CD8-positive, alpha-beta memory T cell (primary cell): ENCODE measurements at places on chromosomes 5 and 9. TPM values are rescaled to one million over a fixed set of nuclear protein-coding genes. Genes with fewer than 3 reads are reported as not detected.

DNA sequence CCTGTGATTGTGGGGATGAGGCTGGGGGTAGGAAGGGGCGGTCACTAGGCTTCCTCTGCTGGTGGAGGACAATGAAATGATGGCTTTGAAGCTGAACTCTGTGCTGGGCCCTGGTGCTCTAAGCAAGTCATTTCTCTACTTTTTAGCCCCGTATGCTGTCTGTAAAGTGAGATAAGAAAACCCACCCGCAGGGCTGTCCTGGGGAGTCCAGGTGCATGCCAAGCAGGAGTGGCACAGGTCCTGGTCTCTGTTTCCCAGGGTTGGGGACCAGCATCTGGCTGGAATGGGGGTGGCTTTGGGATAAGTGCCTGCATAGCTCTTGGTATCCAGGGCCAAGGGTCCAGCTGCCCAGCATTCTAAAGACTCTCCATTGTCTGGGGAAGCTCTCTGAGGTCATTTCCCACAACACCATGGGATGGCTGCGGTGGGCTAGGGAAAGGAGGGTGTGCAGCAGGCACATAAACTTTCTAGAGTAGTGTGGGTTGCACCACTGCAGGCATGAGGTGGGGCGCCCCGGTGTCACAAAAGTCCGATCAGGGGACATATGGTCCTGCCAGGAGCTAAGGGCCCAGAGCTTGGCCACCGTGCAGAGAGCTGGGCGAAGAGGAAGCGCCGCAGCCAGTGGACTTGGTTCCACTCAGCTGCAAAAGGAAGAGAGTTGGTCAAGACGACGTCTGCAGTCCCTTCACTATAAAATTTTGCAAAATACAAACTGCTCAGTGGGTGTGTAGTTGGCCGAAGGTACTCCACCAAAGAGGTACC, 25.6 kb upstream of the GTF3C5 start:
- H3K4me3 ChIP-seq = no peak overlapping the region
- H3K36me3 ChIP-seq = no peaks in the 10 kb centered on the region
- H3K4me1 ChIP-seq = no peaks in the 10 kb centered on the region
- H3K27ac ChIP-seq = peak overlapping the region; percentile 54

DNA sequence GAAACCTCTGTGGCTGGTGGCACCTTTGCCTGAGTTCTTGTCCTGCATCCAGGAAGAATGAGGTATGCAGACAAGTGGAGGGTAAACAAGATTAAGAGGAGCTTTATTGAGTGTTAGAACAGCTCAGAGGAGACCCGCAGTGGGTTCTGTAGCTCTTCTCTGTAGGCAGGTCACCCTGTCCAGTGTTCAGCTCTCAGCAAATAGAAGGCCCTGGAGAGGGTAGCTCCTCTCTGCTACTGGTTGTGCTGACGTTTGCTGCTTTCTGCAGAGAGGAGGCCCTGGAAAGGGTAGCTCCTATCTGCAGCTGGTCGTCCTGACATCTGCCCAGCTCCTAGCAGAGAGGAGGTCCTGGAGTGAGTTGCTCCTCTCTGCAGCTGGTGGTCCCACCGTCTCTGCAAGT, 96.8 kb upstream of the CCDC112 start:
- no peaks in the 10 kb centered on the region for H3K36me3 ChIP-seq
- no peak for DNase-seq
- no peak overlapping the region for H3K4me3 ChIP-seq
- H3K4me1 ChIP-seq = no peaks in the 10 kb centered on the region
- no peaks in the 10 kb centered on the region for H3K27me3 ChIP-seq

GRCh38 chr9:90013778-90014177, 409.0 kb downstream of the GADD45G start:
- no peak overlapping the region for H3K27ac ChIP-seq
- H3K4me3 ChIP-seq = no peak overlapping the region
- H3K27me3 ChIP-seq = no peaks in the 10 kb centered on the region
- no peaks in the 10 kb centered on the region for H3K4me1 ChIP-seq

GRCh38 chr5:73826301-73827105, 200.5 kb downstream of the ARHGEF28 start:
- no peaks in the 10 kb centered on the region for H3K27me3 ChIP-seq
- H3K4me3 ChIP-seq = no peak overlapping the region
- H3K4me1 ChIP-seq = no peaks in the 10 kb centered on the region
- no peaks in the 10 kb centered on the region for H3K36me3 ChIP-seq
- H3K27ac ChIP-seq = no peak overlapping the region
- no peak for DNase-seq

DNA sequence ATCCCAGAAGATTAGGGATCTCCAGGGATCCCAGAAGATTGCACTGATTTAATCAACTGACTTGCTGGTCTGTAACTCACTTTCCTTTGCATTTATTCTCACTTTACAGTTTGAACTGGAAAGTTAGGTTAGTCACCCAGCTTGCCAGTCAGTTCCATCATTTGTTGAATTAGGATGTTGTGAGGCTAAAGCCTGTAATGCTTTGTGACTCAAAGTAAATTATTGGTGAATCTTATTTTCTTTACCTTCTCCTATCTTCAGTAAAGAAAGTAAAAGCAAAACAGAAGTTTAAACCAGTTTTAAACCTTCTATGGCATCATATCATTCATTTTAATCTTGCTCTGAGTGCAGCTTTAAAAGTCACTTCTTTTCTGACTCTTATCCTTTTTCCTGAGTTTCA, 85.8 kb downstream of the SLC44A1 start:
- DNase-seq = no peak
- no peaks in the 10 kb centered on the region for H3K36me3 ChIP-seq
- H3K27ac ChIP-seq = no peak overlapping the region

DNA sequence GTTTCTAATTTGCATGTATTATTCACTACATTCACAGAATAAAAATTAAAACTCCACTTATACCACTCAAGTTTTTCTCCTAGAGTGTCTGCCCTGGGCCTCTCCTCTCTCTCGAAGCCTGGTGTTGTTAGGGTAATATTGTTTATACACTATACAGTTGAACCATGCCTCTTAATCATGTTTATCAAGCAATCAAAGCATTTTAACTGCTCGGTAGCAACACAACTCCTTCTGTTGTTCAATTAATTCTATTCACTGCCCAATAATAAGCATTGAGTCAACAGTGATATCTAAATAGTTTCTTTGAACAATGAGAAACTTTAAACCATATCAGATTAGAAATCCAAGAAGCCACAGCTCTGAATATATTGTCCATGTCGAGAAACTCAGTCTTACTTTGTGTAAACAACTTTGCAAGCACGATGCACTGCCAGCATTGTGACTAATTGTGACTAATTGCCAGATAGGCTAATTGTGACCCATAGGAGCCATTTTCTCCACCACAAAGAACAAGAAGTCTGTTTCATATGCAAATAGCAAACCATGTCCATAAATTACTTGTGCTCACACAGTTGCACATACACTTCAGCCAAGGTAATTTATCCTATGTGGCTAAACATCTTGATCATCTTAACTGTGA, at the start of gene DNAH5:
Gene DNAH5 (minus strand): TSS at position 129 of the 640 bp plus-strand sequence. CDS start 250 bp downstream, outside the sequence.
- no peak within 1 kb of the TSS for H3K27ac ChIP-seq
- no peaks in the 10 kb centered on the region for H3K36me3 ChIP-seq
- no peaks in the 10 kb centered on the region for H3K4me1 ChIP-seq
- H3K4me3 ChIP-seq = no peak within 1 kb of the TSS
- no peak for DNase-seq

DNA sequence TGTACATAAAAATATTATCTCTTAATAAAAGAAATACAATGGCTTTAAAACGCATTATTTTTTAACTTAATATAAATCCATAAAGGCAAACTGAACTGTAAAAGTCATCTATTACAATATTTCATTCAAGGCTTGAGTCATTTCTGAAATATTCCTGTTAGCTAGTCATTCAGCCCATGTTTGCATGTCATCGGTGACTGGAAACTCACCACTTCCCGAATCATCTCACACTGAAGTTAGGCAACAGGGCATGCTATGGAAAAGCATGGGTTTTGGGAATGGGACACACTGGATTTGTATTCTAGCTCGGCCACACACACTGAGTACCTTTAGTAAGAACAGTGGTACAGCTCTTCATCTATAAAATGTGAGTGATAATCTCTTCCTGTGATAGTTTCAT, 691.1 kb upstream of the C9orf72 start:
- H3K4me1 ChIP-seq = no peaks in the 10 kb centered on the region
- DNase-seq = no peak
- H3K36me3 ChIP-seq = no peaks in the 10 kb centered on the region
- H3K4me3 ChIP-seq = no peak overlapping the region
- no peak overlapping the region for H3K27ac ChIP-seq

DNA sequence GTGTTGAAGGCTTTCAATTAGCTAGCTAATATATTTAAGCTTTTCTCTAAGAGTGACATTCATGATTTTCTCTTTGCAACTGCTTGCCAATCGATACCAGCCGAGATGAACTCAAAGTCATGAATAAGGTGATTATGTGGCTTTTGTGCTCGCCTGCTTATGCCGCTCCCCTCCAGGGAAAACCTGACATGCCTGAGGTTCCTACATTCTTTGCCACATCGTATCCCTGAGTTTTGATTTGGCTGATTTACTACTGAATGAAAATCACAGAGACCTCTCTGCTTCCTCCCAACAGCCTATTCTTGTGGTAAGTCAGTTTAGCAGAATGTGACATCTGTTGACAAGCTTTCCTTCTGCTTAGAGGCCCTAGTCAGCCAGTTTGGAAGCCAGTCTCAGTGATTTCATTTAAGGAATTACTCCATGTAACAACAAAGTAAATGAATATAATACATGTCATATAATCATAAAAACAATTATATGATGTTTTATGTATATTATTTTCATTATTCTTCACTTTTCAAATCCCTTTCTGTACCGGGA, 513.4 kb downstream of the CSNK1G3 start:
- no peak overlapping the region for H3K27ac ChIP-seq
- no peaks in the 10 kb centered on the region for H3K27me3 ChIP-seq
- DNase-seq = no peak
- no peaks in the 10 kb centered on the region for H3K4me1 ChIP-seq

- no peak overlapping the region for H3K4me3 ChIP-seq
- no peak for DNase-seq
- H3K27ac ChIP-seq = no peak overlapping the region
- H3K36me3 ChIP-seq = no peaks in the 10 kb centered on the region
- H3K4me1 ChIP-seq = peaks cover 22% of the 10 kb centered on the region
These were observed 73.8 kb downstream of the MAPKAP1 start for GRCh38 chr9:125633116-125633745.

GRCh38 chr9:31104249-31104648, 1280.2 kb upstream of the ACO1 start:
- H3K36me3 ChIP-seq = no peaks in the 10 kb centered on the region
- no peak overlapping the region for H3K27ac ChIP-seq
- H3K4me3 ChIP-seq = no peak overlapping the region
- no peaks in the 10 kb centered on the region for H3K4me1 ChIP-seq

- DNase-seq = no peak
- H3K36me3 ChIP-seq = no peaks in the 10 kb centered on the region
- H3K27me3 ChIP-seq = no peaks in the 10 kb centered on the region
- H3K4me3 ChIP-seq = no peak overlapping the region
These were observed 1542.8 kb downstream of the EFNA5 start for GRCh38 chr5:106127985-106128384.

GRCh38 chr9:10059044-10059443, 553.8 kb downstream of the PTPRD start:
- H3K36me3 ChIP-seq = no peaks in the 10 kb centered on the region
- no peak overlapping the region for H3K4me3 ChIP-seq
- H3K27ac ChIP-seq = no peak overlapping the region
- DNase-seq = no peak

- DNase-seq = no peak
- H3K27ac ChIP-seq = no peak overlapping the region
- H3K4me3 ChIP-seq = no peak overlapping the region
- H3K27me3 ChIP-seq = no peaks in the 10 kb centered on the region
These were observed 605.6 kb downstream of the PDE4D start for GRCh38 chr5:59287884-59288283.

- no peak overlapping the region for H3K4me3 ChIP-seq
- H3K36me3 ChIP-seq = no peaks in the 10 kb centered on the region
- H3K27ac ChIP-seq = no peak overlapping the region
These were observed 157.4 kb downstream of the NR3C1 start for GRCh38 chr5:143245929-143246561.

DNA sequence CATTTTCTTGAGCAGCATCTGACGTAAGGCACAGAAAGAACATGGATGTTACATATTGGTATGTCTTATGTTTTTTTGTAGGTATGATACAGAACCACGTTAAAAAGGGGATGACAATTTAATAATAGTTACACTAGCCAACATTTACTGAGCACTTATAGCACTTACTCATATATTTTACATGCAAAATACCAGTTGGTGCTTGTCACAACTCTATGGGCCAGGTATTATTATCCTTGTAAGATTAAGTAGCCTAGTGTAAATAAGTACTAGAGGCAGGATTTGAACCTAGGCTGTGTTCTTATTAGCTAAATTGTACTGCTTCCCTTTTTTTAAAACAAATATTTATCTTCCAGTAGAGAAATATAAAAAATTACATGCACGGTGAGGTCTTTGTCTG, 83.5 kb downstream of the RANBP17 start:
- no peak overlapping the region for H3K27ac ChIP-seq
- no peak overlapping the region for H3K4me3 ChIP-seq
- H3K27me3 ChIP-seq = no peaks in the 10 kb centered on the region
- no peaks in the 10 kb centered on the region for H3K4me1 ChIP-seq
- H3K36me3 ChIP-seq = no peaks in the 10 kb centered on the region
- DNase-seq = no peak

DNA sequence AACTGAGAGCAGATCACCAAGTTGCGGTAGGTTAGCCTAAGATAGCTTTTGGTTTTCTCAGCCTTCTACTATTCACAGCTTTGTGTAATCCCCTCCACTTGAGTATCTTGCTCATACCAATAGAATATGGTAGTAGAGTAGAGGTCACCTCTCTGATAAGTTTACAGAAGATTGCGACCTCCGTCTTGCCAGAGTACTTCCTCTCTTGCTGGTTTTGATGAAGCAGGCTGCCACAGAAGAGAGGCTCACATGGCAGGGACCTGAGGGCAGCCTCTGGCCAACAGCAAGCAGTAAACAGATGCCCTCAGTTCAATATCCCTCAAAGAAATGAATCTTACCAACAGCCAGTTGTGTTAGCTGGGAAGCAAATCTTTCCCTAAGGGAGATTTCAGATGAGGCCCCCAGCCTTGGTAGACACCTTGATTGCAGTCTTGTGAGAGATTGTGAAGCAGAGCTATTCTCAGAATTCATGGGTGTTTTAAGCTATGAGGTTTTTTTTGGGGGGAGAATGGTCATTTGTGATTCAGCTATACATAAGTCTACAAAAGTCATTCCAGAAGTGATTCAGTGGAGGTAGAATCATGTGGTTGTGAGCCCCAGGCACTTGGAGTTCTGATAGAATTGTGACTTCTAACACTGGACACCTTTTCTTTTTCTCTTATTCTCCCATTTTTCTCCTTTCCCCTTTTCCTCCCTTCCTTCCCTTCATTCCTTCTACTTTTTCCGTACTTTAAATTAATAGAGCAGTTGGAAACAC, 22.7 kb upstream of the CDKN2B start:
- no peak overlapping the region for H3K4me3 ChIP-seq
- no peaks in the 10 kb centered on the region for H3K36me3 ChIP-seq
- no peak overlapping the region for H3K27ac ChIP-seq

The ADAMTS19 gene
- total RNA-seq = not detected

The ASPN gene
- not detected for total RNA-seq

The NUTM2F gene
- total RNA-seq = not detected

The HTR4 gene
- total RNA-seq = not detected

The ANGPTL2 gene
- not detected for total RNA-seq

The FOXD4 gene
- total RNA-seq = 0.20 TPM

The POU5F2 gene
- total RNA-seq = 0.28 TPM

The MYOZ3 gene
- not detected for total RNA-seq

The LCN1 gene
- total RNA-seq = not detected

The ST8SIA4 gene
- total RNA-seq = 56.9 TPM

The SPINK13 gene
- not detected for total RNA-seq
